MCF 10A (cell line): ENCODE measurements at places on chromosomes 4 and X. TPM values are rescaled to one million over a fixed set of nuclear protein-coding genes. Genes with fewer than 3 reads are reported as not detected.

- no peak for DNase-seq
These were observed 539.6 kb downstream of the PDHA2 start for GRCh38 chr4:96379524-96379923.

DNA sequence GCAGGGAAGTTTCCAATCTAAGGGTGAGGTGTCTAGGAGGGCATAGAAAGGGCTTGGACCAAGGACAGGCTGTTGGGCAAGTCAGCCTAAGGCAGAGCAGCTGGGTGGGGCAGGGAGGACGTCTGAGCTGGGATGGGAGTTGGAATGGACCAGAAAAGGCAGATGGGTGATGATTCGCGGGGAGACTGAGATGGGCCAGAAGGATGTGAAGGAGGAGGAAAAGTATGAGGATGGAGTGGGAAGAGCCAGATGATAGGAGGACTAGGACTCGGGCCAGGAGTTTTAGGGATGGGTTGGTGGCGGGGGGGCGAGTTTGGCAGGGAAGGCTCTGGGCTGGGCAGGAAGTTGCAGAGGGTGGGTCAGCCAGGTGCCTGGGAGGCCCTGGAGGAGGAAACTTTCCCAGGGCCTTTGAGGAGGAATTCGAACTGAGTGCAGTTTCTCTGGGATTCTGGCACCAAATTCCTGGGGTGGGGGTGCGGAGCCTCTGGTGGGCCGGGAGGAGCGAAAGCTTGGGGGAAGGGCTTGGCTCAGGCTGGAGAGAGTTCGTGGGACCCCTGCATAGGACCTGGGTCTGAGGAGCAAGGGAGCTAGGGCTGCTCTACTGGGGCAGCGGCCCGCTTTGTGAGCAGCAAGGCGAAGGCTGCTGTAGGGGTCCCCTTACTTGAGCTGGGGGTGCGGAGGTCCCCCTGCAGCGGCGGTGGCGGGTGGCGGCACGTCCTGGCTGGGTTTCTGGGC is 8.7 kb upstream of the TIMP1 start:
- DNase-seq: peak; percentile 75

DNA sequence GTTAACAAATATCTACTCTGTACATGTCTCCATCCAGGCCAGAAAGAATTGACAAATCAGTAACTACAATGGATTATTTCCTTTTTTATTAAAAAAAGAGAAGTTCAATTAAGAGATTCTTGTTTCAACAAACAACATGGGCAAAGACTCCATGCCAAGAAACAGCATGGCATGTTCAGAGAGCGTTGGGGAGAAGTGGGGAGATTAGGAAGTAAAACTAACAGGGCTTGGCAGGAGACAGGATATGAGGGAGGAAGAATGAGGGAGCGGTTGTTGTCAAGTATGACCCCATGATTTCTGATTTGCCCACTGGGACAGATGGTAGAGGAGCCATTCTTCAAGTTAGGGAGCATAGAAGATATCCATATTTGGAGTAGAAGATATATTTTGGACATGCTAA is 128.4 kb downstream of the RNF150 start:
- DNase-seq: no peak

PCYT1B gene
- total RNA-seq: not detected in 2 replicates

PRDX4 gene
- 134 and 157 TPM in 2 replicates for total RNA-seq

GRCh38 chr4:113086172-113086695 is 36.8 kb downstream of the ANK2 start:
- peak; percentile 48 for DNase-seq

CXorf65 gene
- total RNA-seq: not detected in 2 replicates

DNA sequence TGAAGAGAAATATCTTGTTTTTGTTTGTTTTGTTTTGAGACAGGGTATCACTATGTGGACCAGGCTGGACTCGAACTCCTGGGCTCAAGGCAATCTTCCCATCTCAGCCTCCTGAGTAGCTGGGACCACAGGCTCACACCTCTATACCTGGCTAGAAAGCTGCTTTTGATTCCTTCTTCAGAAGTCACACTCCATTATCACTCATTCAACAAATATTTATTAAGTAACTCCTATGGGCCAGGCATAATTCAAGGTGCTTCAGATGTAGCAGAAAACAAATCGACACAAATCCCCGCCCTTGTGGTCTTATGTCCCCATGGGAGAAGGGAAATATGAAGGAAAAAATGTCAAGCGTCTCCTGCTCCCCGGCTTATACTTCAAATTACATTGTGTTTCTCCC is 72.6 kb upstream of the DHX15 start:
- no peak for DNase-seq

GRCh38 chr4:2277956-2278355 is 16.0 kb upstream of the MXD4 start:
- DNase-seq: no peak

GRCh38 chr4:113977526-113977855 is 2.0 kb downstream of the ARSJ start:
- no peak for DNase-seq

PHOX2B gene
- not detected in 2 replicates for total RNA-seq

IQCM gene
- not detected in 2 replicates for total RNA-seq

DNA sequence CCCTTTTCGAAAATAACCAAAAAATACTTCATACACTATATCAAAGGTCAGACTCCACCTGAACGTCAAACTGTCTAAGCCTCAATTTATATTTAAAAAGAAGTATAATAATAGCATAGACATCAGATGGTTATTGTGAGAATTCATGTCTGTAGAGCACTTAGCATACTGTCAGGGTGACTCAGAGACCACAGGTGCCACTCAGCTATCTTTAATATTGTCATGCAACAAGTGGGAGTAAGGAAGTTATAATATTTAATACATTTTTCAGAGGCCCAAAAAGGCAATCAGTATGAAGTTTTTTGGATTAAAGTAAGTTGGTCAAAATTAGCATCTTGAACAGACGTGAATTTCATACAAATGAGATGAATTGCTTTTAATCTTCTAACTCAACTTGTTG is 93.3 kb downstream of the PHOX2B start:
- peak; percentile 8 for DNase-seq

REELD1 gene
- not detected in 2 replicates for total RNA-seq

- DNase-seq: peak; percentile 69
These were observed 1413.0 kb downstream of the PCDH7 start for GRCh38 chr4:32133141-32133540.

HSD17B11 gene
- total RNA-seq: 4.3 and 4.8 TPM in 2 replicates
